ENCODE measurements at places on chromosomes 5 and 9.

- DNase-seq = no peak
These were observed 64.2 kb downstream of the SNCAIP start for GRCh38 chr5:122376250-122376649.

- no peak for DNase-seq
These were observed 7.9 kb upstream of the MED10 start for GRCh38 chr5:6386271-6386670.

GRCh38 chr5:3347741-3348140 is 247.9 kb upstream of the IRX1 start:
- DNase-seq = no peak

DNA sequence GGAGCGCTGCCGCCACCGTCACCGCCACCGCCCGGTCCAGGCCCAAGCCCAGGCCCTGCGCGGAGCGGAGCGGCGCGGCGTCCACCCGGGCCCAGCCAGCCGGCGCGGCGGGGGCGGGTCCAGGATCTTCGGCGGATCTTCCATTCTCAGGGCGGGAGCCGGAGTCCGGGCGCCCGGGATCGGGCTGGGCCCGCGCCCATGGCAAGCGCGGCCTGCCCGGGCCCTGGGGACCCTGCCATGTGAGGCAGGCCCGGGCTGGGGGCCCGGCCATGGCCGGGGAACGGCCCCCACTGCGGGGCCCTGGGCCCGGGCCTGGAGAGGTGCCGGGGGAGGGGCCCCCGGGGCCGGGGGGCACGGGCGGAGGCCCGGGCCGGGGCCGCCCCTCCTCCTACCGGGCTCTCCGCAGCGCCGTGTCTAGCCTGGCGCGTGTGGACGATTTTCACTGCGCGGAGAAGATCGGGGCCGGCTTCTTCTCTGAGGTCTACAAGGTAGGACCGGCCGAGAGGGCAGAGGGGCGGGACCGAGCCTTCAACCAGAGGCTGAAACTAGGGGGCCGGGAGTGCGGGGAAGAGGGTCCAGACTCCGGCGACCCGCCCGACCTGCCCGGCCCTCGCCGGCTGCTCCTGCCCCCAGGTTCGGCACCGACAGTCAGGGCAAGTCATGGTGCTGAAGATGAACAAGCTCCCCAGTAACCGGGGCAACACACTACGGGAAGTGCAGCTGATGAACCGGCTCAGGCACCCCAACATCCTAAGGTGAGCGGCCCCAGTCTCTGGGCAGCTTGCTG is 482 bp downstream of the TESK1 start:
- peak; percentile 42 for DNase-seq

DNA sequence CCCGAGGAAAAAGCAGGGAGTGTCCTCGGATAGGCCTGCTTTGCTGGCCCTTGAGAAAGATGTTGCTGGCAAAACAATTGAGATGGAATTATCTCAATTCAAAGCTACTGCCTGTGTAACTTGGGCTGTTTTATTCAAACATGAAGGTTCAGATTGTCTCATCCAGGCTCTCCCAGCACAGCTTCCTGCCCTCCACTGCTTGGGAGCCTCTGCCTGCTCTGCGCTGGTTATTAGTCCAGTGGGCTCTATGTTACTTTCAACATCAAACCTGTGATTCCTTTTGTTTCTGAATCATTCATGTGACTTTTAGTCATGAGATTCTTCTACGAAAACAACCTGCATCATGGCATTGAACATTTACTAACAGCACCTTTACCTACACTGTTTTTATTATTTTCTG is 123.2 kb downstream of the SNCAIP start:
- DNase-seq = no peak

DNA sequence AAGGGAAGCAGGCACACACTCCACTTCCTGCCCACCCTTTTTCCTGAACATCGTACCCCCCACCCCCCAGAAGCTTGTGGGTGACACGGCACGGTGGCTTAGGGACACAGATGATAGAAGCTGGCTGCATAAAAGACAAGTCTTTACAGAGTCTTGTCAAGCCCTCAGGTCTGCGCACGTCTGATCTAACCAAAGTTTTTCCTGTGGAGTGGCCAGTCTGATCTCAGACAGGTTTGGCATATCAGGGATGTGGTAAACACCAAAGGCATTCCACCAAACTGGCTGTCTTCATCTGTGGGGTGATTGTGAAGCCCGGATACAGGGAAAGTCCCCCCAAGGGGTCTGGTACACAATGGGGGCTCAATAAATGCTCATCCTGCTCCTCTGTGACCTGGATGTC is 50.0 kb downstream of the CRB2 start:
- no peak for DNase-seq

Measured in GM10248 (cell line).